ENCODE measurements at places on chromosomes 6 and 20. TPM values are rescaled to one million over a fixed set of nuclear protein-coding genes. Genes with fewer than 3 reads are reported as not detected.

COL19A1 gene
- total RNA-seq: 0.06 TPM

KCNK16 gene
- total RNA-seq: not detected

TCP11 gene
- 0.06 TPM for total RNA-seq

BANF2 gene
- not detected for total RNA-seq

CTAGE9 gene
- total RNA-seq: not detected

FUT9 gene
- total RNA-seq: 0.03 TPM

ABCC10 gene
- 7.9 TPM for total RNA-seq

- no peak for DNase-seq
Observed at GRCh38 chr6:33994472-33995308, 151.2 kb downstream of the GRM4 start.

- no peak for DNase-seq
Observed at GRCh38 chr20:46708172-46708860, 1.1 kb upstream of the SLC2A10 start.

- DNase-seq: no peak
Observed at GRCh38 chr20:16040742-16041141, 532.5 kb downstream of the KIF16B start.

DNA sequence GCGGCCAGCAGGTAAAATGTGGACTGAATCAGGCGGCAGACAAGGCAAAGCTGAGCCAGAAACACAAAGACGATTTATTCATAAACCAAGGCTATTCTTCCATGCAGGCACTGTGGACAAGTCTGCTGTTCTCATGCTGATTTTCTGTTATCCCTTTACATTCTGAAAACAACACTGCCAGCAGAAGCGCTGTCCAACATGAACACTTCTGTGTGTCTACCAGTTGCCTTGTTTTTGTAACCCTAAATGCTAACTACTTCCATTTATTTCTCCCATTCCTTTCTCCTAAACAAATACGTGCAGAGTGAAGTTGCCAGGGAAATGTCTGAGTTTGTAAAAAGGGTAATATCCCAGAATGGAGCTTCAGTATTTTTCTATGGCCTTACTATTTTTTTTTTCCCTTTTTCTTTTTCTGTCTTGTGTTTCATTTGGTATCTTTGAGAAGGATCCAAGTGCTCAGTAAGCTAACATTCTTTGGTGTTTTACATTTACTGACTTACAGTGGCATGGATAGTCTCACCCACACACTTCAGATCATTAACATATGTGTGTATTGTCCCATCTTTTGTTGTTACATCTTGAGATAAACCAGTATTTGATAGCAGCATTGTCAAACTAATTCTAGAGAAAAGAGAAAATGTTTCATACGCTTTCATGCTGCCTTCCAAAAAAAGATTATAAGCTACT, 1308.9 kb upstream of the MAP3K7 start:
- no peak for DNase-seq

DNA sequence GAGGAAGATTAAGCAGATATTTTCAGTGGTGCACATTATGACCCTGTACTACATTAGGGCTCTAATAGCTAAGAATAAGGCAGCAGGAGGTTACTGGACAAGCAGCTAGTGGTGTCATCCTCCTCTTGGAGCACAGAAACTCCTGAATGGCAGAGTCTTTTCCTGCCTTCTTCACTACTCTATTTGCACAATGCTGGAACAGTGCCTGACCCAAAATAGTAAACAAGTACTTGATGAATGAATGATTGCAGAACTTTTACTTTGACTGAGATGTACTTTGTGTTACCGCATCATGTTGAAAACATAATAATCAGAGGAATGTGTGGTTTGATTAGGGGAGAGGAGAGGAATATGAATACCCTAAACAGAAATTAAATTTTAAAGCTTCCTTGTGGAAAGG, 30.0 kb upstream of the UST start:
- no peak for DNase-seq

GRCh38 chr6:38184585-38185080, 365.1 kb downstream of the ZFAND3 start:
- no peak for DNase-seq

GRCh38 chr20:58511364-58511763, 3.8 kb downstream of the APCDD1L start:
- peak; percentile 78 for DNase-seq

DNA sequence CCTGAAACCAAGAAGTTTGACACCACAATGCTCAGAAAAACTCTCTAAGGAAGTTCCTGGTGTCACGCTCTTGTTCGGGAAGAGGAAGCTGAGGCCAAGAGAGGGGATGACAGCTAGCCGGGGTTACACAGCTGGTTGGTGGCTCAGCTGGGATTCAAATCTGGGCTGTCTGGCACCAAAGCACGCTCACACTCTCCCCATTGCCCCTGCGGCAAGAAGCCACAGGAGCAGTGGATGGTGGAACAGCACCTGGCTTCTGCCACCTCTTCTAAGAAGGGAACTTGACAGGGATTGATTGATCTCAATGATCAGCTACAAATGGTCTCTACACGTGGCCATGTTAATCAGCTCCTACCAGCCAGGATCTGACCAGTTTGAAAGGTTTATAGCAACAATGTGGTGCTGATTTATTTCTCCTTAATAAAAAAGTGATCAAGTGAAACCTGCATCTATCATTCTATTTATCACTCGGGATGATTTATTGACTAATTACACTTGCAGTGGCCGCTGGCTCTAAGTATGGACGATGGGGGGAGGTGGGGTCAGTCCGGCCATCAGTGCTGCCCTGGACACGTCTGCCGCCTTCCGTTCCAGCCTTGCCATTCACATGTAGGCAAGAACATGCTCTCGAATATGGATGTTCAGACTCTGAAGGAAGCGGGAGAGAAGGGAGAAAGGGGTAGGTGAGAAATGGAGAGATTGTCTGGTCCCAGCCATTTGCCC, 71.9 kb upstream of the TOP1 start:
- no peak for DNase-seq

DNA sequence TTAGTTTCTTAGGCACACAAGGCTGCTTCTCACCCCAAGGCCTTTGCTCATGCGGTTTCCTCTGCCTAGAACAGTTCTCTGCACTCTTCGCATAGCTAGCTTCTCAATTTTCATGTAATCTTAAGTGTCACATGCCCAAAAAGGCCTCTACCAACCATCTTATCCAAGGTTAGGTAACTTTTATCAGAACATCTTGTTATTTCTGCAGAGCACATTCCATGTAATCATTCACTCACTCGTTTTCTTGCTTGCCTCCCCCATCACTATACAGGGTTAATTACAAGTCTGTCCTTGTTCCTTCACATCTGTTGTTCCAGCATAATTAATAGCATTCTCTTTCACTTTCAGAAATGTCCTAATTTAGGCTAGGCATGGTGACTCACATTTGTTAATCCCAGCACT, 53.8 kb downstream of the NCOA6 start:
- no peak for DNase-seq

- no peak for DNase-seq
Observed at GRCh38 chr20:33910056-33910455, 83.7 kb upstream of the RALY start.

GRCh38 chr6:27237089-27237803, 10.3 kb upstream of the PRSS16 start:
- peak; percentile 89 for DNase-seq

DNA sequence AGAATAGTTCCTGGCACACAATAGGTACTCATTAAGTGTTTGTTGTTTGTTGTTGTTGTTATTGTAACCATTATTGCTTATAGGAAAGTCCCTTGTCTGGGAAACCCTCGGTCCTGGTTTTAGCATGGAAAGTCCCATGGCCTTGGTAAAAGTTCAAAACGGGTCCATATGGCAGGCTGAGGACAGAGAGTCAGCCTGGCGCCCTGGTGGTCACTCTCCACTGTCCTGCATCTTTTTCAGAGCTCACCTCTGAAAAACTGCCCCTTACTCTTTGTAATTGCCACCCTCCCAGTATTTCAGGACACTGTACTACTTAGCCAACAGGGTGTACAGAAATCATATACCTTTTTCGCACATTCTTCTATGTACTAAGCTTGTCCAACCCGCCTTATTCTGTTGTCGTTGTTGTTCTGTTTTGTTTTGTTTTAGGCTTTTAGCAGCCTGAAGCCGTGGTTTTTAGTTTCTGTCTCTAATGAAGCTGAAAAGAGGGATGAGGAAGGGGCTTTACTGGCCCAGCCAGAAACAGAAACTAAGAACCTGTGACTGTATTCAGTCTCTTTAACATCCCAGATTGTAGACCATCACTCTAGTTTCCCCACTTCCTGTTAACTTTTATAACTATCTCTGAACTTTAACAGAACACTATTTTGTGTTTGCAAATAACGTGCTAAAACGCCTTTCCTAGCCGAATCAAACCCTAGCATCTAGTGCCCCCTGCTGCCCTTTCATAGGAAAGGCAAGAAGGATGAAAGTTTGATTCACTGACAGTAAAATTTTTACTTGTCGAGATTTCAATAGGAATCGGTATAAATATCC, 7.6 kb upstream of the TMEM14A start:
- DNase-seq: peak; percentile 84

- DNase-seq: peak; percentile 62
Observed at GRCh38 chr20:11387189-11387754, 530.4 kb upstream of the BTBD3 start.

Data from Daoy (cell line).